NCI-H1694 treated with DMSO at 0.1 percent for 48 hours (cell line): ENCODE measurements at places on chromosomes 3 and 15.

DNA sequence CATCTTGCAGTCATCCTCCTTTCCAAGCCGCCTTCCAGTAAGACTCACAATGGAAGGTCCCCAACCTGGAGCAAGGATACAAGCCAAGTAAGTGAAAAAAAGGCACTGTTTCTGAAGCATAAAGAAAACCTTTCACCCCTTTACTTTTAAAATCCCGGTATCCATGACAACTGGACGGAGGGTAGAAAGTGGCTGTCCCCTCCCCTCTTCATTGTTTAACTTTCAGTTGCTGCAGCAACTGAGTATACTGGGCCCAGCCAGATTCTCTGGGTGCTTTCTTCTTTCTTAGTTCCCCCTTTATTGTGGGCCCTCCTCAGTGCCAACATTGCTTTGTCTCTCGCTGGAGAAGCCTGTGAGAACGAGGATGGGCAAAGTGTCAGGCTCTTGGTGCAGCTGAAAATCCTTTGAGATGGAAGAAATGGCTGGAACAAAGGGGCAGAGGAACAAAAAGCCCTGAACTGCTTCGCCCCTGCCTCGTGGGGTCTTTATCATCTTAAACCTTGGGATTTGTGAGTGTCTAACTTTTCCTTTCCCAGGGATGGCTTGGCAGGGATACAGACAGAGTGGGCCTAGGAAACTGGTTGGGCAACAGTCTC, 224.0 kb upstream of the RGMA start:
- no peak for DNase-seq

- DNase-seq: no peak
These were observed 139.8 kb downstream of the WDR76 start for GRCh38 chr15:43966646-43967045.

DNA sequence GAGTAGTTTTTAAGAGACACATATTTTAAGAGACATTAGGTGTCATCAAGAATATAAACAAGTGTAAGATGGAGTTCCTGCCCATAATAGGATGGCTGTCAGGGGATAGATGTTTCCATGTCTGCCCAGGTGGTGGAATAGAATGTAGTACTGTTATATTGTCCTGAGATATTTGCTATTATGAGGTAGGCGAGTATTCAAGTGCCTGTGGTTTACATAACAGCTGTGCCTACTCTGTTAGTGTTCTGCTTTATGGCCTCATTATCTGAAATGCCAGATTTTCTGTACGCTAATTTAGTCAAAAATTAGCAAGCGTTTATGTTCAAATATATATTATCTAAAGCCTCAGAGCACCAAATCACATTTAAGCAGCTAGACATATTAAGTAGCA, 360.2 kb upstream of the ROPN1 start:
- peak; percentile 13 for DNase-seq

GRCh38 chr3:37862219-37862902, 681 bp downstream of the CTDSPL start:
- no peak for DNase-seq

- DNase-seq: no peak
These were observed 31.4 kb upstream of the GK5 start for GRCh38 chr3:142256712-142257333.

GRCh38 chr3:181683563-181683962, 28.2 kb upstream of the SOX2 start:
- DNase-seq: no peak

DNA sequence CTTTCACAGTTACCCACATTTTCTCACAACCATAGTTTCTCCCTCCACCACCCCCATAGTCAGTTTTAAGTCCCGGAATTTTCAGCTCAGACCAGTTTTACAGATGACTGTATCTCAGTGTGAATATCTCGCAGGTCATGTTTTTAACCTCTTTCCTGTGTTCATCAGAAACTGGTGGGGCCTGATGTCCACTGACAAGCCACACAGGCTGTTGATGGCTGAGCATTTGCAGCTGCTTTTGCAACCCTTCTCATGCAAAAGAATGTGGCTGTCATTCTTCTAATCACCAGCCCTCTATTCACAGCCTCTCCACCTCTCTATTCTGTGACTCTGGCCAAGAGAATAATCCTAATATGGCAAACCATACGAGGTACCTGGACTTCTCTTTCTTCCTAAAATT, 8.5 kb downstream of the GYG1 start:
- no peak for DNase-seq

- no peak for DNase-seq
These were observed 52.2 kb downstream of the ZNF280D start for GRCh38 chr15:56681113-56681512.

GRCh38 chr15:68987676-68988075, 26.8 kb upstream of the NOX5 start:
- DNase-seq: no peak

- no peak for DNase-seq
These were observed 10.6 kb downstream of the TTC21A start for GRCh38 chr3:39118079-39118478.

DNA sequence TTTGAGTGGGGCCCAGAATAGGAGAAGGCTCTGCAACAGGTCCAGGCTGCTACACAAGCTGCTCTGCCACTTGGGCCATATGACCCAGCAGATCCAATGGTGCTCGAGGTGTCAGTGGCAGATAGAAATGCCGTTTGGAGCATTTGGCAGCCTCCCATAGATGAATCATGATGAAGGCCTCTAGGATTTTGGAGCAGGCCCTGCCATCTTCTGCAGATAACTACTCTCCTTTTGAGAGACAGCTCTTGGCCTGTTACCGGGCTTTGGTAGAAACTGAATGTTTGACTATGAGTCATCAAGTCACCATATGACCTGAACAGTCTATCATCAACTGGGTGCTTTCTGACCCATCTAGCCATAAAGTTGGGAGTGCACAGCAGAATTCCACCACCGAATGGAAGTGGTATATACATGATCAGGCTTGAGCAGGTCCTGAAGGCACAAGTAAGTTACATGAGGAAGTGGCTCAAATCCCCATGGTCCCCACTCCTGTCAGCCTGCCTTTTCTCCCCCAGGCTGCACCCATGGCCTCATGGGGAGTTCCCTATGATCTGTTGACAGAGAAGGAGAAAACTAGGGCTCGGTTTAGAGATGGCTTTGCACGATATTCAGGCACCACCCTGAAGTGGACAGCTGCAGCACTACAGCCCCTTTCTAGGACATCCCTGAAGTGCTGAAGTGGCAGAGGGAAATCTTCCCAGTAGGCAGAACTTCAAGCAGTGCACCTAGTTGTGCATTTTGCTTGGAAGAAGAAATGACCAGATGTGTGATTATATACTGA, 971.4 kb downstream of the MCTP2 start:
- DNase-seq: no peak

GRCh38 chr15:89714775-89715174, 24.2 kb downstream of the WDR93 start:
- DNase-seq: no peak

DNA sequence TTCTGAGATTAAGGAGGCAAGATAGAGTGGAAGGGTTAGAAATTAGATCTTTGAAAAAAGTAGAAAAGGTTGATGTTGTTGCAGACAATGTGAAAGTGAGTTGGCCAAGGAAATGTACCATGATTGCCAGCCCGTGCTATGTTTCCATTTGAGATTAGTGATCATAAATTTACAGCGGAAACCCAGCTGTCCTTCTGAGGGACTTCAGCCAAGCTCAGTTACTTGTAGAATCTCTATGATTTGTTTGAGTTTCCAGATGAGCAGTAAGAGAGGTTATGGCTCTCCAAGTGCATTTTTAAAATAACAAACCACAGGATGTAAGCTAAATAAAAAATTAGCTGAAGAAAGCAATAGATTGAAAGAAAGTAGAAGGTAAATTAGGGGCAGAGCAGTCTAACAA, 54.2 kb upstream of the RBMS3 start:
- DNase-seq: no peak

DNA sequence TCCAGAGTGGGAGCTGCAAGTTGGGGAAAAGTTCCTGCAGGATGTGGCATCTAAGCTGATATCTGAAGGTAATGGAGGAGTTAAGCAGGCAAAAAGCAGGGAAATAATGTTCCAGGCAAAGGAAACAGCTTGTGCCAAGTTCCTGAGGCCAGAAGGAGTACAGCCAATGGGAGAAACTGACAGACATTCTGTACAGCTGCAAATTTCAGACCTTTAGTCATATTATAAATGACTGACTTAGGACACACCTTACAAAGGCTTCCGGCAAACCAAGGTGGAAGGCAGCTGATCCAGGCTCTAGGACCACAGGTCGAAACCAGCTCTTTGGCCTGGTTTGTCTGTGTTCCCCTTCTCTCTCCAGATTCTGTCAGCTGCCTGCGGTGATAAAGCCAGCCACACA, 9.3 kb downstream of the WWTR1 start:
- no peak for DNase-seq

- no peak for DNase-seq
These were observed 13.2 kb downstream of the POPDC2 start for GRCh38 chr3:119647171-119647570.

GRCh38 chr3:69776289-69776688, 37.0 kb downstream of the MITF start:
- DNase-seq: no peak
